Activated naive CD8-positive, alpha-beta T cell treated with anti-CD3 and anti-CD28 coated beads, Interleukin-2, amount 10 ng/mL, durations not matched to agents 7 days and 5 days (primary cell): ENCODE measurements at places on chromosomes 1 and 21. TPM values are rescaled to one million over a fixed set of nuclear protein-coding genes. Genes with fewer than 3 reads are reported as not detected.

Gene FAM131C
- 3.3 TPM for total RNA-seq

Gene ADAMTSL4
- 0.11 TPM for total RNA-seq

Gene CHD5
- total RNA-seq: 0.23 TPM

Gene PLEKHN1
- 4.8 TPM for total RNA-seq

Gene KCNA3
- 74.0 TPM for total RNA-seq

Gene OR10J1
- total RNA-seq: not detected

Gene GBP6
- total RNA-seq: 0.23 TPM

Gene GNAT2
- total RNA-seq: 0.22 TPM

Gene TEDDM1
- total RNA-seq: not detected

Gene GUCA2A
- total RNA-seq: not detected

Gene ZNF697
- 0.22 TPM for total RNA-seq

- no peak for DNase-seq
These were observed 8.1 kb upstream of the TACSTD2 start for GRCh38 chr1:58585166-58585565.

GRCh38 chr1:9099555-9099954 is 29.3 kb downstream of the GPR157 start:
- DNase-seq: no peak

DNA sequence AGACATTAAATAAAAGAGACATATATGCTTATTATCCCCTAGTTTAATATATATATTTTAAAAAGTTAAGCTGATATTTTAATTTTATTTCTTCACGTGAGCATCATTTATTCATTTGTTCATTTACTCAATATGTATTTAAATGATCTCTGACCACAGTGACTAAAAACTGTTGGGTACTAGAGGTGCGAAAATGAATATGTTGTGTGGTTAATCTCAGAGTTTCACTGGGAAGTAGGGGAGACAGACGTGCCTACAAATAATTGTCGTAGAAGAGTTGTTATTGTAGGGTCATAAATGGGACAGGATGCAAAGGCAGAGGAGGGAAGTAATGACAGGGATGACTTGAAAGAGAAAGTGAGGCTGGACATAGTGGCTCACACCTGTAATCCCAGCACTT is 213.0 kb upstream of the CACYBP start:
- DNase-seq: no peak

- no peak for DNase-seq
These were observed 972 bp upstream of the ENTREP3 start for GRCh38 chr1:155256058-155256852.

DNA sequence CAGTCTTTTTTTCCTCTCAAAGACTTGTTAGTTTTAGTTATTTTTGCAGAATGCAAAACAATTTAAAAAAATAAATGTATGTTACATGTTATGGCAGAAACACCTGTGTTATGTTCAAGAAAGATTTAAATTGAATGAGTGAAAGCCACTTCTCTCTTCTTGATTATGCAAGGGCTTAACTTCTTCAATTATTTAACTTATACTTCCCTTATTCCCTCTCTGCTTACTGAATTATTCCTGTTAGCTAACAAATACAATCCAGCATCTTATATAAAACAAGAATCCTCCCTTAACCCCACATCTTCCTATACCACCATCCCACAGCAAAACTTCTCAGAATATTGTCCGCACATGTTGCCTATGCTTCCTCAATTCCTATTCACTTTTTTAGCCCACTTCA is 10.7 kb upstream of the FCER1A start:
- no peak for DNase-seq

GRCh38 chr1:39902460-39902807 is 717 bp upstream of the MYCL start:
- DNase-seq: no peak

GRCh38 chr1:2192031-2192995 is 2.3 kb downstream of the FAAP20 start:
- DNase-seq: no peak

GRCh38 chr1:111419037-111419436 is 8.5 kb downstream of the OVGP1 start:
- no peak for DNase-seq

GRCh38 chr1:80225510-80225909 is 1219.0 kb upstream of the ADGRL4 start:
- no peak for DNase-seq

DNA sequence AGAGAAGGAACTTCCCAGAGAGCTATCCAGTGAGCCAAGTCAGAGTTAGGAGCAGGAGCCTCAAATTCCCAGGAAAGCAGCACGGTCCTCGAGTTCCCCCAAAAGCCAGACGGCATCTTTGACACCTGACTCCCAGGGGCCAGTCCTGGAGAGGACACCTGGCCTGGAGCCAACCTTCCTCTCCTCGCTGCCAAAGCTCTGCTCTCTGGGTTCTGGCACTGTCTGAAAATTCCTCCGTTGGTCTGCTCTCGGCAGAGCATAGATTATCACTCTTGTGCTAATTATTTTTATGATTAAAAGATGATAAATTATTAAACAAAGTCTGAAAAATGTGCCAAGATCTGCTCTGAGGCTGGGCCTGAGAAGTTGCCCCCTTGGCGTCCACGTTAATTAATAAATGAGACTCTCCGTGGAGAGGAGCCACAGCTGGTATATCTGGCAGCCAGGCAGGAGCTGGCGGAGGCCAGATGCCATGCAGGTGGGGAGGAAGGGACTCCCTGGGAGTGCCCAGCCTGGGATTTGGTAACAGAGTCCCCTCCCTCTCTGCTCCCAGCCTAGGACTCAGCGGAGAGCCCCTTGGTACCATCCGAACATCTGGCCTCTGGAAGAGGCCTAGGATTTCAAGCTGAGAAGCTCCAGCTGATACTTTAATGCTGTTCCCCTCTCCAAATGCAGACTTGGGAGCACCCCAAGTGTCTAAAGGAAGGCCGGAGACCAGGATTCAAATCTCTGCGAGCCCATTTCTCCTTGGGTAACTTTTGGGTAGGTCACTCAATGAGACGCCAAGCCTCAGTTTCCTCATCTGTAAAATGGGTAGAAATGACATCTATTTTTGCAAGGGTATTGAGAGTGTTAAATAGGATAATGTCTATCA is 163.7 kb upstream of the POU3F1 start:
- no peak for DNase-seq

DNA sequence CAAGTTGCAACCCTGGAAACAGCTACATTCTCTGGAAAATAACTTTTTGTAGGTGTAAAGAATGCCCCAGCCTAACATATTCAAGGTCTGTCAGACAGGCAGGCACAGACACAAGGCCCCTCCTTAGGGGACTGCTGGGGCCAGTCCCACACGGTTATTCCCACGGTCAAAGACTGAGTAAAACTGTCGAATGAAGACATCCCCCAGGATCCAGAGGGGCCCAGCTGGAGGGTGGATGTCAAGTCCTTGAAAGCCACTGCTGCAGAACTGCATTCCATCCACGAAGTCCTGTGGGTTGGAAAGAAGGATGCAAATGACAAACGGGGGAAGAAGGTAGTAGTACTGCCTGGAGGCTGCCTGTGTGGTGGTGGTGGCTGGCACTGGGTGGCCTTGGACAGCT is 6.9 kb upstream of the RAB7B start:
- no peak for DNase-seq

DNA sequence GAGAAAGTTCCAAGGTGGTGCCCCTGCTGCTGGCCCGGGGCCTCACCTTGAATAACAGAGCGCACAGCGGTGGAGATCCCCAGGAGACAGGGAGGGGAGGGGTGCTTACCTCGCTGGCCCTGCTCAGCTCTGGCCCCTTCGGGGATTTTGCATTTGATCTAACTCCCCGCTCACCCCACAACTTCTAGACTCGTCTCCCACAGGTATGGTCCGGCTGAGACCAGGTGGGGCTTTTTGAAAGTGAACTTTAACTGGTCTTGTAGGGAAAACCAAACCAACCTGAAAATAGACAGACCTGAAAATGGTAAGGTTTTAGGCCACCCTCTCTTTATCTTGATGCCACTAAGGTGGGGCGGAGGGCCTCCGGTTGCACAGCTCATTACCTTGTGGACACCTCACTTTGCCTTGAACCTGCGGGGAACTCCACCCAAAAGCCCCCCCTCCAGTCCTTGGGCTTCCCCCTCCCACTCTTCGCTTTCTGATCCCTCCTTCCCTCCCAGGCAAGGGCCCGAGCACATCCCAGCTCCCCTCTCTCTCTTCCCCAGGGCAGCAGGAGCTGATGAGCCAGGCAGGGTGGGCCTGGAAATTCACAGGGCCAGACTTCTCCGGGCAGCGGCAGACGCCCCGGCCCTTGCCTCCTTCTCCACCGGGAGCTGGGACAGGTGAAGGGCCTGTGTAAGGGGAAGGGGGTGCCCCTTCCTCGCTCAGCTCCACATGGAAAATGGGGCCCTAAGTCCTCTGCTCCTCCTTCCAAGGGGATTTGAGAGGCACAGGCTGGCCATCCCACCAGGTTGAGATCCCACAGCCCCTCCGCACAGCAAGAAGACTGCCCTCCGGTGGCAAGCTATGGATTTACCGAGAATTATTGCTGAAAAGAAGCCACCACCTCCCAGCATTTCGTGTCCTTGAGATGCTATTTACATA is 16.1 kb downstream of the TNFRSF8 start:
- no peak for DNase-seq

GRCh38 chr1:242556276-242556675 is 31.8 kb upstream of the PLD5 start:
- DNase-seq: no peak

DNA sequence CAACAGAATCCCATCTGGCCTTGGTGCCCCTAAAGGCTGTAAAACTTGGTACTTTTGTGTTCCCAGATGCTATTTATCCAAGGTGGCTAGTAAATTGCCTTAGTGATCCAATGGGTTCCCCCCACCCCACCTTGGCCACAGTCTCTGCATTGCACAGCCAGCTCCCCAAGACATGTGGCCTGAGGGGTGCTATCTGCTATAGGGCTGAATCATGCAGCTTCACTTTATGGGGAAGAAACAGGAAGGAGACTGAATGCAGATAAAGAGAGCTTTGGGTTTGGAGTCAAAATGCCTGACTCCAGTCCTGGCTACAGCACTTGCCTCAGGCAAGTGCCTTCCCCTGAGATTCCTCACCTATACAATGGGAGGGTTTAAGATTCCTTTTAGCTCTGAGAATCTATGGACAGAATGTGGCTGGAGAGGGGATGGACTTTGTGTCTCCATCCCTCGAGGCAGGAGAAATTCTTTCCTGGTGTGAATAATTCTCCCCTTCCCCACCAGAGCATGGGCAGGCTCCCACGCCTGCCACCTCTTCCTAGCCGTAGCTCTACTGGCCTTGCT is 6.5 kb downstream of the RHEX start:
- no peak for DNase-seq

DNA sequence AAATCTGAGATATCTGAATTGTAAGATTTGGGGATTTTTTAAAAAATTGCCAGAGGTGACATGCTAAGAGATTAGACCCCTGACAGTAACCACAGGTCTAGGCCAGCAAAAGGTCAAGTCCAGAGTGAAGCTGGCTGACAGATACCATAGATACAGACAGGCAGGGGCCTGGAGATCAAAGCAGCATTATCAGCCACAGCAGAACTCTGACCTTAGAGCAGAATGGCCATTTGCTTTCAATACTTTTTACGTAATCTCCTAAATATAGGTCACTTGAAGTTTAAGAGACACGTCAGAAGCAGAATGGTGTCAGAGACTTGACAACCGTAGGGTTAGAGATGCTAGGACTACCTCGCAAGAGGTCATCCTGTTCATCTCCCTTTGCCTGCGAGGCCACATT is 40.8 kb upstream of the RXRG start:
- no peak for DNase-seq

DNA sequence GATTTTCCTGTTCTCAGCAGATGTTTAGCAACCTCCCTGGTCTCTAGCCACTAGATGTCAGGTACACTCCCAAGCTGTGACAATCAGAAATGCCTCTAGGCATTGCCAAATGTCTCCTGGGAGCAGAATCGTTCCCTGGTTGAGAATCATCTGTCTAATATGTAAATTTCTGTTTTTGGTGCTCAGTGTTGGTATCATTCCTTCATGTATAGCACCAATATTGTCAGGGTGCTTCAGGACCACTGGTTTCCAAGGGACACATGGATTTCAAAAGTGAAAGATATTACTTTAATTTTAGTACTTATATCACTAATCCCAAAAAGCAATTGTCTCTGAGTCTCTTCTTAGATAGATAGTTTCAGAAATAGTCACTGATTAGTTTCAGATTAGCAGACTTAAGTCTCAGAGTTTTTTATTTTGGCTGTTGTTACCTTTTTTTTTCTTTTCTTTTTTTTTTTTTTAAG is 160.1 kb downstream of the PTPRC start:
- no peak for DNase-seq

- no peak for DNase-seq
These were observed 11.6 kb downstream of the COL9A2 start for GRCh38 chr1:40305451-40305850.

DNA sequence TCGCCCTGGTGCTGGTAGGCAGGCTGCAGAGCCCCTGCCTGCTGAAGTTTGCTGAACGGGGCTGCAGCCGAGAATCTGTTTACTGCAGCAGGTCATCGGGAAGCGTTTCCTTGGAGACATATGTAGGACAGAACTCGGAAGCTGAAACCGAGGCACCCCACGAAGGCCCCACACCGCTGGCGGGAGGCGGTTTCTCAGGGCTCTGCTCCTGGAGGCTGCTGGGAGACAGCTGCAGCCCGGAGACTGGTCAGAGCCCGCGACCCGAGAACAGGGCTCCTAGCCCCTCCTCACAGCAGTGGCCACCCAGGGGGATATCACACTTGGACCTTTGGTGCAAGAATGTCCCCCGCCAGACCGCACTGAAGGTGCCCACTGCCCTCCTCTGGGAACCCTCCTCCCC is 12.7 kb upstream of the PLCH2 start:
- no peak for DNase-seq

DNA sequence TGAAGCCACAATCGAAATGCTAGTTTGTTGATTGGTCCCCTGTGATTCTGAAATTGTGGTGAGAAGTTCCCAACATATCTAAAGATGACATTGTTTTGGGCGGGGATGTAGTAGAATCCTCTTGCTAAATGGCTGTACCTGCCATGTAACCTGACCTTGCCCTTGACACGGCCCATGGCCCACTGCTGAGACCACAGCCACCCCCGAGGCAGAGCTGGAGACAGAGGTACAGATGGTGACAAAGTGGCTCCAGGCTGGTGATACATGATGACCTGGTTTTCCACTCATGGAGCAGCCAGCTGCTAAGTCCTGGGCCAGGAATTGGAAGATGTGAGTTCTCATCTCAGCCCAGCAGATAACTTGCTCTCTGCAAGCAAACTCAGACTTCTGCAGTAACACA is 226.5 kb downstream of the FOXD2 start:
- no peak for DNase-seq

GRCh38 chr1:198435056-198435455 is 105.4 kb downstream of the ATP6V1G3 start:
- no peak for DNase-seq
